ENCODE measurements at places on chromosomes 11 and 22.

DNA sequence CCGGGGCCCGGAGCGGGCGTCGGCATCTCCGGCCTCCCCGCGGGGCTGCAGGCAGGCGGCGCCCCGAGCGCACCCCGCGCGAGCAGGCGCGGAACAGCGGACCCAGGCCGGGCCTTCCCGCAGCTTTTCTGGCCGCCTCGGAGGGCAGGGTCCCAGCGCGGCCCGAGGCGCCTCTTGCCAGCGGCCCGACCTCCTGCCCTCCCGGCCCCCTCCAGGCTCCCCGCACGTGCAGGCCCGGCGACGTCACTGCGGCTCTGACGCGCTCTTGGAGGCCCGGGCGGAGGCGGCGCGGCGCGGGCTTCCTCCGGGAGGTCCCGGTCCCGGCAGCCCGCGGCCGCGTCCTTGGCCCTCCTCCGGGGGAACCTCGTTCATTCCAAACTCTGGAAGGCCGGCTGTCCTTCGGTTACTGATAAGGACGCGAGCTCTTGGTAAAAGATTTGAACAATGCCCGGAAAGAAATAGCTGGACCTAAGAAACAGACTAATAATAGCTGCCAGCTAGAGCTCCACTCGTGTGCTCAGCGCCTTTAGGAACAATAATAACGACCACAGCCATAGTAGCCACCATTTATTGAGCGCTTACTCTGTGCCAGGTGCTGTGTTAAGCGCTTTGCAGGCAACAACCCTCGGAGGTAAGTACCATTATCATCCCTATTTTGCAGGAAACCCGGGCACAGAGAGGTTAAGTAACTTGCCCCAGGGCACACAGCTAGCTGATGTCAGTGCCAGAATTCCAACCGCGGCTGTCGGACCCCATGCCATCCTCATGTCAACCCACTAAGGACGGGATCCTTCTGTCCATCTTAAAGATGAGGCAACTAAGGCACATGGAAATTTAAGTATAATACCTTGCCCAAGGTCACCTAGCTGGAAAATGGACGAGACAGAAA is 39.1 kb upstream of the CREB3L1 start:
- peak; percentile 66 for DNase-seq

DNA sequence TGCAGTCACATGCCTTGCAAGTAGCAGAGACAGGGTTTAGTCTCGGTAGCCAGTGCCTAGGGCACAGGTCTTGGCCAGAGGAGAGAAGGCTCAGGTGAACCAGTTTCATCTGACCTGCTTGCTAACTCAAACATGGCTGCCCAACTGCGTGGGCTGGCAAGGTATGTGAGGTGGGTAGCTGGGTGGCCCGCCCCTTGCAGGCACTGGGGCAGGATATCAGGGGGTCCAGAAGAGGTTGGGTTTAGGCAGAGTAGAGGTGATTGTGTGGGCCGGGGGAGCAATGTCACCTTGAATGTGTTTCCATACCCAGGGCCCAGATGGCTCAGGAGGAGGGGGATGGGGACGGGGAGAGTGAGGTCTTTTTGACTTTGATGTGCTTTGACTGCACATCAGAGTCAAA is 37.7 kb downstream of the ST3GAL4 start:
- DNase-seq: no peak

DNA sequence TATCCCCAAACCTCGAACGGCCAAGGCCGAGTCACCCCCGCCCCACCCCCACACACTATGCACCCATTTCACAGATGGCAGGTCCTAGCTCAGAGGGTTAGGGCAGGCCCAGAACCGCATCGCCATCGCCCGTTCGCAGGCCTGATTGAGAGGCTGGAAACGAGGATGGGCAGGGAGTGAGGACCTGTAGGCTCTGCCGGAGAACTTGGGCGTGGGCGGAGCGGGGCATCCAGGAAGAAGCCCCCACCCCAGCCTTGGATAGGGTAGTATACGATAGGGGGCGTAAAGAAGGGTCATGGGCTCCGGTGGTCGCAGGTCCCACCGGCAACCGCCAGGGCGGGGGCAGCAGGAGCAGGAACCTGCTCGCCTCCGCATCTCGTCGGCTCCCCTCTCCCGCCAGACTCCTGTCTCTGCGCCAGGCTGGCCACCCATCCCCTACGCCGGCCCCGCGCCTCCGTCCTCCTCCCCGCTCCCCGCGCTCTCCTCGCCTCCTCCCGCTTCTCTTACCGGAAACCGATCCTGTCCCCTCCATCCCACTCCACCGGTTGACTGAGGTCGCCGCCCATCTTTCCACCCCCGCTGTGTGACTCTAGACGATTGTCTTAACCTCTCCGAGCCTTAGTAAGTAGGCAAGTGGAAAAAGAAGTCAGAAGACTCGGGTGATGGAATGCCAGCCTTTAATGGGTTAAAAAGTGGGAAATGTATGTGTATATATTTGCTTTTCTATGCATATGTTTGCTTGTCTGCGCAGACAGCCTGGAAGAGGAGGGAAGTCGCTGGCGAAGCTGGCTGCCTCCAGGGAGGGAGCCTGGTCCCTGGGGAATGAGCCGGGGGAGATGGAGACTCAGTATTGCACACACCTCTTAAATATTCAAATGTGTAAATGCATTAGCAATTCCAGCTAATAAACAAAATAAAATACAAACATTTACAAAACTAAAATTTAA is 52.8 kb downstream of the CYTH4 start:
- no peak for DNase-seq

GRCh38 chr22:45166932-45167331 is 3.2 kb downstream of the NUP50 start:
- DNase-seq: no peak

- DNase-seq: no peak
These were observed 8.5 kb downstream of the FHIP1B start for GRCh38 chr11:6225896-6226295.

- no peak for DNase-seq
These were observed 13.7 kb upstream of the KIAA0930 start for GRCh38 chr22:45254388-45254787.

Data from CD4-positive, alpha-beta T cell treated with Interleukin-1 beta for 1 hour (primary cell).